ENCODE measurements at places on chromosomes 5 and 9. TPM values are rescaled to one million over a fixed set of nuclear protein-coding genes. Genes with fewer than 3 reads are reported as not detected.

DNA sequence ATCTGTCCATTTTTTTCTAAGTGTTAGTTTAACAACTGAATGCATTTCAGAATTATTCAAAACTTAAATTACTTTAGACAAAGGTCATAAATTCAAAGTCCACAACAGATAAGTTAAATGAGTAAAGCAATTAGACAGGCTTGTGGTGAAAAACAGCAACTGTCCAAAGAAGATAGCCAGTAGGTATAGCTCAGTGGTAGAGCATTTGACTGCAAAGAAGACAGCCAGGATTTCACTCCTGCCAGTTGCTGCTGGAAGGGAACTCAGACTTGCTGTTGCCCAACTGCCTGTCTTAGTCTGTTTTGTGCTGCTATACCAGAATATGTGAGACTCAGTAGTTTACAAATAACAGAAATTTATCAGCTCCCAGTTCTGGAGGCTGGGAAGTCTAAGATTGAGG, 10.0 kb downstream of the FANCC start:
- H3K27me3 ChIP-seq = no peaks in the 10 kb centered on the region
- no peak for DNase-seq
- H3K27ac ChIP-seq = no peak overlapping the region
- H3K4me3 ChIP-seq = no peak overlapping the region
- no peaks in the 10 kb centered on the region for H3K36me3 ChIP-seq

DNA sequence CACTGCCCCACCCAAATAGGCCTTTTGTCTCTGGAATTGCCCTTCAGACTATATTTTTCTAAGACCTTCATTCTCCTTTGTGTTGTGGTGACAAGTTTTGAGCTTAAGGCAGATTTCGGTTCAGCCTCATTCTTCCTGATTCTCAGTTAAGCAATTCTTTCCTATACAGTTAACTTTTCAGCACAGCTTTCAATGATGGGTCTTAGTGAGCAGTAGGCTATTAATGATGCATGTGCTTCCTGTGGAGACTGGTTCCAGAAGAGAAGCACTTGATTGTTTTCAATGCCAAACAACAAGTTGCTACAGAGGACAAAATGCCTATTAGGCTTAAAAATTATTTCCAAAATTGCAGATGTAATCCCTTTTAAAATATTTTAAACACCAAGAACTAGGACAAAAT, 47.7 kb upstream of the TLX3 start:
- no peaks in the 10 kb centered on the region for H3K4me1 ChIP-seq
- no peak overlapping the region for H3K4me3 ChIP-seq
- H3K36me3 ChIP-seq = no peaks in the 10 kb centered on the region
- DNase-seq = no peak
- no peak overlapping the region for H3K27ac ChIP-seq

DNA sequence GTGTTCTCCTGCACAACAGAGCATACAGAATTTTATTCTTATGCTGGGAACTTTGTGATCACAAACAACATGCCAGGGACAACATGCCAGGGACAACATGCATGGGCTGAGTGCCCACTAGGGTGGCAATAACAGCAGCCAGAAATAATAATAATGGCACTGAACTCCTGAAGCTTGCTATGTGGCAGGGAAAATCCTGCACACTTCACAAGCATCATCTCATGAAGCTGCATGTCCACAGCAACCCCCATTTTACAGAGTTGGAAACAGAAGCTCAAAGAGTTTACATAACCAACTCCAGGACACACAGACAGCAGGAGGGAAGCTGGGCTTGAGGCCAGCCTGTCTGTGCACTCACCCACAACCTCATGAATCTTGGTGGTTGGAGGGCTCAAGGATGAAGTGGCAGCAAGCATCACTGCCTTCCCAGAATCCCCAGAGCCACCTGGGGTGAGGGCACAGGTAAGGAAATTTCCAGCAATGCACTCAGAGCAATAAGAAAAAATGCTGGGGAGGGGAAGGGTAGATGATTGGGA, 111.4 kb downstream of the GABBR2 start:
- H3K4me3 ChIP-seq = no peak overlapping the region
- no peaks in the 10 kb centered on the region for H3K27me3 ChIP-seq
- DNase-seq = no peak
- H3K27ac ChIP-seq = no peak overlapping the region

DNA sequence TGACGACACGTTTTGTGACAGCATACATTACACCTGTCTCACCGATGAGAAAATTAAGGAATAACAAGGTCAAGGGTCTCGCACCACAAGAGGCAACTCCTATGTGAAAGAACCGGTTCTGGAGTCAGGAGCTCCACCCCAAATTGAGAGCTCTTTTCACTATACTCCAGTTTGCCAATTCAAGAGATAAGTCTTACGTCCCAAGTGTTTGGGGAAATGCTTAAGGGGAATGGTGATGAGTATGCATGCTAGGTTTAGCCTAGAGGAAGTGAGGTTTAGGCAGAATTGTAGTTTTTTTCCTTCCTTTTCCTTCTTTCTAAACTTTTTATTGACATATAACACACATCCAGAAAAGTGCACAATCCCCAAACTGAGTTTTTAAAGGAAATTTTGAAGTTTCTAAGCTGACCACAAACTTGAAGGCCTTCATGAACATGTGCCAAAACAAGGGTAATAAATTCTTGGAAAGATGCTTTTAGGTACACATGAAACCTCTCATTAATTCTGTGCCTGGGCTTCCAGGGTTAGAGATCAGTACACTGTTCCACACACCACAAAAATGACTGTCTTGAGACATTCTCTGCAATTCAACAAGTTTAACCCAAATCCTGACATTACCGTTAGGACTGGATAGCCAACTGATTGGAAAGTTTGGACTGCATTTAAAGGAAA, 127.6 kb upstream of the SLC1A3 start:
- H3K36me3 ChIP-seq = no peaks in the 10 kb centered on the region
- H3K4me1 ChIP-seq = no peaks in the 10 kb centered on the region
- no peak overlapping the region for H3K4me3 ChIP-seq
- no peaks in the 10 kb centered on the region for H3K27me3 ChIP-seq
- no peak overlapping the region for H3K27ac ChIP-seq
- no peak for DNase-seq

DNA sequence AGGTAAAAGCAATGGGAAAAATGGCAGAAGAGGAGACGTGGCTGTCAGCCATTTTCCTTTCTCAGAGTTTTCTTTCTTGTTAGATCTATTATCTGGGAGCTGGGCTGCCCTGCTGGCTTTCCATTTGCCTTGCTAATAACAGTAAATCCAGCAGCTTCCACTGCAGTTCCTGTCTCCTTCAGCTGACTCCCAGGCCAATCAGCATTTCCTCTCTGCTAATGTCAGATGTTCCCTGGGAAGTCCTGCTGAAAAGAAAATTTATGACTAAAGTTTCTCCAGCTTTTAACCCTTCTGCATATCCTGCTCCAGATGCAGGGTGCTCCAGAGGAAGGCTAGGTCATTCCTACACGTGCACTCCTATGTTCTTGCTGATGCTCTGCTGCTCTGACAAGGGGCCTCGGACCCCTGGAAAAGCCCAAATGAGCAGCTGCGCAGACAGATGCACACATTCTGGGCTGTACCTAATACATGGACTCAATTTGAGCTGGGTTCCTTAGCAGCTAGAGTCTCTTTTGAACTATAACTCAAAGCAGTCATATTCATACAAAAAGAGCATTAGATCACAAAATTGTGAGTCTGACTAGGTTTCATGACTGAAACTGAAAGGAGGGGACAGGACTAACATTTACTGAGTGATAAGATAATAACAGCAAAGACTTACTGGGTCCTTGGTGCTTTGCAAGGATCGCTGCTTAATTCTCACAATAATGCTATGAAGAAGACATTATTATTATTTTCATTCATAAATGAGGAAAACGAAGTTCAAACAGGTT, 182.2 kb downstream of the MAPKAP1 start:
- no peak overlapping the region for H3K4me3 ChIP-seq
- DNase-seq = no peak
- peaks cover 3% of the 10 kb centered on the region for H3K4me1 ChIP-seq
- no peak overlapping the region for H3K27ac ChIP-seq

DNA sequence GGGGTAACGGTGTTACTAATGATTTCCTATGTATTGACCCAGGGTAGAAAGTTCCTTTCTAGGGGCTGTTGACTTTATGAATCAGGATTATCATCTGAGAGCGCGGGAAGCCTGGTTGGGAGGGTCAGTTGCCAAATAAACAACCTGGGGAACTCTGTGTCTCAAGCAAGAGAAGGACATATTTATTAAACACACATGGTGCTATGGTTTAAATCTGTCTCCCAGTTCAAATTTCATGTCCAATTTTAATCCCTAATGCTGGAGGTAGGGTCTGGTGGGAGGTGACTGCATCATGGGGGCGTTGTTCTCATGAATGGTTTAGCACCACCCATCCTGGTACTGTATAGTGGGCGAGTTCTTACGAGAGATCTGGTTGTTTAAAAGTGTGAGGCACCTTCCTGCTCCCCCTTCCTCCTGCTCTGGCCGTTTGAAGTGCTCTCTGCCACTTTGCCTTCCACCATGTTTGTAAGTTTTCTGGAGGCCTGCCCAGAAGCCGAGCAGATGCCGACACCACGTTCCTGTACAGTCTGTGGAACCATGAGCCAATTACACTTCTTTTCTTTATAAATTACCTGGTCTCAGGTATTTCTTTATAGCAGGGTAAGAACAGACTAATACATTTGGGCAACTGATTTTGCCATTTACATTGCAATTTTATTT, 19.7 kb upstream of the GAS1 start:
- H3K4me3 ChIP-seq = no peak overlapping the region
- no peak overlapping the region for H3K27ac ChIP-seq
- no peaks in the 10 kb centered on the region for H3K27me3 ChIP-seq
- DNase-seq = no peak
- no peaks in the 10 kb centered on the region for H3K4me1 ChIP-seq
- no peaks in the 10 kb centered on the region for H3K36me3 ChIP-seq

DNA sequence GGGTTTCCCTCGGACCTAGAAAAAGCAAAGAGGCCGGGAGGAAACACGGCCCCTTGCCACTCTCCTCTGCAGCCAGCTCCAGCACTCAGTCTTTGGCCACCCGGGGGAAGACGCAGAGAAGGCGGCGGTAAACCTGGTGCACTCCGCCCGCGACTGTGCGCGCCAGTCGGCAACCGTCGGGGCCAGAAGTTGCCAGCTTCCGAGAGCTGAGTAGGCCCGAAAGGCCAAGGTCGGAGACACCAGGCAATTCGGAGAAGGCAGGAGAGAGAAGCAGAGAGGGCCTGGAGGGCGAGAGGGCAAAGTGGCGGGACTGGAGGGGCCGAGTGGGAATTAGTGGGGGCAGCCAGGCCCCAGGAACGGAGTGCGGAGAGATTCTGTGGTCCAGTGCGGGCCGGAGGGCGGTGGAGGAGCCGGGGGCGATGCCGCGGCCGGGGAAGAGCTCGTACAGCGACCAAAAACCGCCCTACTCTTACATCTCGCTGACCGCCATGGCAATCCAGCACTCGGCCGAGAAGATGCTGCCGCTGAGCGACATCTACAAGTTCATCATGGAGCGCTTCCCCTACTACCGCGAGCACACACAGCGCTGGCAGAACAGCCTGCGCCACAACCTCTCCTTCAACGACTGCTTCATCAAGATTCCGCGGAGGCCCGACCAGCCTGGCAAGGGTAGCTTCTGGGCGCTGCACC, at the start of gene FOXB2:
TSS of gene FOXB2 (plus strand) at position 420 of the 690 bp plus-strand sequence. CDS start at position 420, 0 bp downstream.
- no peak for DNase-seq
- H3K4me1 ChIP-seq = peaks cover 53% of the 10 kb centered on the region
- peaks cover 29% of the 10 kb centered on the region for H3K27me3 ChIP-seq
- peak within 1 kb of the TSS; percentile 22 for H3K4me3 ChIP-seq

- no peak overlapping the region for H3K27ac ChIP-seq
- H3K4me1 ChIP-seq = no peaks in the 10 kb centered on the region
- no peak overlapping the region for H3K4me3 ChIP-seq
Measured at GRCh38 chr5:74294231-74294705, 346.3 kb downstream of the ENC1 start.

GRCh38 chr5:38462976-38463633, 93.3 kb downstream of the LIFR start:
- H3K4me3 ChIP-seq = no peak overlapping the region
- no peaks in the 10 kb centered on the region for H3K27me3 ChIP-seq
- H3K27ac ChIP-seq = no peak overlapping the region

Gene ADAMTS6
- total RNA-seq = 0.92 TPM

Gene ZNF618
- total RNA-seq = 6.5 TPM
